Ovary (tissue), 10 donors: ENCODE measurements at places on chromosomes 13 and 19. TPM values are rescaled to one million over a fixed set of nuclear protein-coding genes. Genes with fewer than 3 reads are reported as not detected.

GRCh38 chr13:45468635-45469034 is 3.9 kb downstream of the COG3 start:
- peaks cover 15% of the 10 kb centered on the region for H3K4me1 ChIP-seq
- no peak for DNase-seq
- H3K4me3 ChIP-seq = no peak overlapping the region

Gene ZNF625
- 8.9 TPM for total RNA-seq

Gene IGSF23
- not detected for total RNA-seq

DNA sequence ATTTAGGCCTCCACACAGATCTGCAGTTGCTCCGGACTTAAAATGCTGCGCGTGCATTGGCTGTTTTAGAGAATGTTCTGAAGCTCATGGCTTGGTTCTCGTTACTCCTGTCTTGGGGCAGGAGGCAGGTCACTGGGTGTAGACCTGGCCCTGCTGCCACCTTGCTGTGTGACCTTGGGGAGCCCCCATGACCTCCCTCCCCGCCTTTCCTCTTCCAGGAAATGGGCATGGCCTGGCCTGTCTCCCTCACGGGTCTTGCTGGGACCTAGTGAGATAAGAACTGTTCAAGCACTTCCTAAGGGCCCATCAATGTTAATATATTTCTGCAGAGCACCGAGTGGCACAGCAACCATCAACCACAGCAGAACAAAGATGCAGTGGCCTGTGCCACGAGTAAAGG is 49.4 kb downstream of the KLF2 start:
- peak overlapping the region; percentile 88 for H3K27ac ChIP-seq
- no peak overlapping the region for H3K4me3 ChIP-seq
- H3K27me3 ChIP-seq = no peaks in the 10 kb centered on the region
- no peaks in the 10 kb centered on the region for H3K36me3 ChIP-seq
- DNase-seq = no peak

Gene PRODH2
- not detected for total RNA-seq

DNA sequence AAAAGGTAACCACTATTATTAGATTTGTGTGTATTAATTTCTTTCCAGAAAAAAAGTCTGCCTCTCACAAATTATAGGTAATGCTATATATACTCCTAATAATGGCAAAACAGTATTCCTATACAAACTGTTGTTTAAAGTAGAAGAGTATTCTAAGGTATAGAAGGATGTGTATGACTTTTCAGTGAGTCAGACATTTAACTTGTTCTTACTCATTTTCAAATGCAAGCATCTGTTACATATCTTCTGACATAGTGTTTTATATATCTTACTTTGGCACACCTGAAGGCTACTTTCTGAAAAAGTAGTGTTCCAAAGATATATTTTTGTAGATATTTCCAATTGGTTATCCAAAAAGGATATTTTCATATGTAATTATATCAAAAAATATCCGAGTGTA is 3.5 kb upstream of the SLITRK5 start:
- H3K4me1 ChIP-seq = peaks cover 10% of the 10 kb centered on the region
- peaks cover 6% of the 10 kb centered on the region for H3K27me3 ChIP-seq
- DNase-seq = no peak
- no peak overlapping the region for H3K4me3 ChIP-seq
- H3K36me3 ChIP-seq = no peaks in the 10 kb centered on the region

DNA sequence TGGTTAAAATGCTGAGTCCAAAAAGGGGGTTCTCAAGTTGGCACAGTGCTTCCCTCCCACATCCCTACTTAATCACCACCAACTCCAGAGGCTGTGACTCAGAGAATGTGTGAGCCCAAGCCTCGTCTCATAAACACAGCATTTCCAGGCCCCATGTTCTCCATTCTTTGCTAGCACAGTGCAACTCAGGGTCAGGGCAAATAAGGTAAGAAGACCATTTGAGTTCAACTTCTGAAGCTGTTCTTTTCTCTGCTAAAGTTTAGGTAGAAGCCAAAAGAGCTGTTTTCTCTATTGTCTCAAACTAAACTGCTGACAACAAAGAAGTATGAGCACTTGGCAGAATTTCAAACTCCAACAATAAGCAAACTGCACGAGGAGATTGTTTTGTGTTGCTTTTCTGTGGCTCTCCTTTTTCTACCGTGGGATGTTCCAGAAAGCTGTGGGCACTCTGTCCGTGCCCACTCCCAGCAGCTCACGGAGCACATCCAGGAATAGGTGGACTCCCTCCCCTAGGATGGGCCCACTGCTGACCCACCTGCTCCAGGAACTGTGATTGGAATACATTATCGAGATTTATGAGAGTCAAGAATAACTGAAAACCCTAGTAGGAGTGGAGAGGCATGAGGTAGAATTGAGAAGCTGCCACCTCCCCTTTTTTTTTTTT is 494.3 kb downstream of the COG6 start:
- peak; percentile 65 for DNase-seq
- H3K27ac ChIP-seq = no peak overlapping the region
- H3K4me3 ChIP-seq = no peak overlapping the region
- peaks cover 9% of the 10 kb centered on the region for H3K4me1 ChIP-seq
- no peaks in the 10 kb centered on the region for H3K36me3 ChIP-seq
- no peaks in the 10 kb centered on the region for H3K27me3 ChIP-seq

GRCh38 chr19:45306040-45306439 is 16.6 kb downstream of the CKM start:
- no peaks in the 10 kb centered on the region for H3K36me3 ChIP-seq
- no peaks in the 10 kb centered on the region for H3K27me3 ChIP-seq
- no peak overlapping the region for H3K27ac ChIP-seq
- no peak for DNase-seq

DNA sequence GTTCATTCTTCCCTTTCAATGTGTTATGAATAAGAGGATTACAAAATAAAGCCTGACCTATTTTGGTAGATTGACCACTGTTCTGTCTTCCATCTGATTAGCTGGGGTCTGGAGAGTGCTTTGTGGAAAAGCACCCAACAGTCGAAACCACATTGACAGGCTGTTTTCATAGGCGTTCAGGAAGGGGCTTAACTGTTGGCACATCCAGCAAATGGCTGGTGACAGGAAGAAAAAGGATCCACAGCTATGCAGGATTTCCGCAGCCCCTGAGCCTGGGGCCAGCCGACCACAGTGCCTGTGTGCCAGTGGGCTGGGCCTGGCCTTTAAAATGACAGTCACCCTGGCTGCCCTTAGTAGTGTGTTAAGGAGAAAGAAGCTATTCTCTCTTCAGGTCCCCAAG is 113.3 kb downstream of the SIPA1L3 start:
- no peaks in the 10 kb centered on the region for H3K36me3 ChIP-seq
- no peaks in the 10 kb centered on the region for H3K4me1 ChIP-seq
- H3K27ac ChIP-seq = no peak overlapping the region
- no peaks in the 10 kb centered on the region for H3K27me3 ChIP-seq

DNA sequence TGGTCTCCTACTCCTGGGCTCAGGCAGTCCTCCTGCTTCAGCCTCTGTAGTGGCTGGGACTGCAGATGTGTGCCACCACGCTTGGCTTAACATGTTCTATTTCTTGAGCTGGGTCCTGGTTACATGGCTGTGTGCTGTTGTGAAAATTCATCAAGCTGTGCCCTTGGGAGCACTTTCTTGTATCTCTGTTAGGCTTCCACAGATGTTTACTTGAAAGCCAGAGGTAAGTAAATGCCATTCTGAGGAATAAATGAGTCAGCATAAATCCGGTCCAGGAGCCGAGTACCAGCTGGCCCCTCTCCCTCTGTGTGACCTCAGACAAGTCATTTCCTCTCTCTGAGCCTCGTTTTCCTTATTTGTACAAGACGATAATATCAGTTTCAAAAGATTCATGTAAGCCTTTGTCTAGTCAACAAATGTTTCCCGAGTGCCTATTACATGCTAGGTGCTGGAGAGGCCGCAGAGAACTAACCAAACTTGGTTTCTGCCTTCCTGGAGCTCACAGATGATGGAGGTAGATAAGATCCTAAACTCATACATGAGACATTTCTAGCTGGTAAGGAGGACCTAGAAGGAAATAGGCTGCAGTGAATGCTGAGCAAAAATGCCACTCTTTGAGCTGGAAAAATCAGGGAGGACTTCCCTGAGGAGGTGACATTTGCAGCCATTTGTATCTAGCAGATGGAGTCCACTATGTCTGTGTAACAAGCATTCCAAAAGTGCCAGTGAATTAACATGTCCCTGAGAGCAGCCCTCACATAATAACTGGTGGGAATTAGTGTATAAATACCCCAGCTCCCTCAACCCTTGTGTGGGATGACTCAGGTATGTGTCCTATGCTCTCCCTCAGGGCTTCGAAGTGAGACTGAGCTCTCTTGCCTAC is 2.7 kb upstream of the RASAL3 start:
- H3K27ac ChIP-seq = no peak overlapping the region
- H3K4me3 ChIP-seq = no peak overlapping the region
- H3K27me3 ChIP-seq = no peaks in the 10 kb centered on the region
- H3K36me3 ChIP-seq = no peaks in the 10 kb centered on the region
- DNase-seq = no peak

DNA sequence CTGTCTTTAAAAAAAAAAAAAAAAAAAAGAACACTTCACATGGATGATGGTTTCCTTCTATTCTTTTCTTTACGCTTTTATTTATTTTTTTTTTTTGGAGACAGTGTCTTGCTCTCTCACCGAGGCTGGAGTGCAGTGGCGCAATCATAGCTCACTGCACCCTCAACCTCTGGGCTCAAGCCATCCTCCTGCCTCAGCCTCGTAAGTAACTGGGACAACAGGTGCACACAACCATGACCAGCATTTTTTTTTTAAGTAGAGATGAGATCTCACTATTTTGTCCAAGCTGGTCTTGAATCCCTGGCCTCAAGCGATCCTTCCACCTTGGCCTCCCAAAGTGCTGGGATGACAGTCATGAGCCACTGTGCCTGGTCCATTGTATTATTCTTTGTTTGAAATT is 24.3 kb downstream of the ANKRD27 start:
- H3K36me3 ChIP-seq = no peaks in the 10 kb centered on the region
- H3K4me3 ChIP-seq = no peak overlapping the region
- H3K27ac ChIP-seq = no peak overlapping the region
- no peak for DNase-seq

Gene SOX21
- not detected for total RNA-seq

GRCh38 chr19:3108775-3109174 is 14.6 kb downstream of the GNA11 start:
- DNase-seq = no peak
- H3K27ac ChIP-seq = no peak overlapping the region
- no peaks in the 10 kb centered on the region for H3K36me3 ChIP-seq
- H3K4me3 ChIP-seq = no peak overlapping the region

DNA sequence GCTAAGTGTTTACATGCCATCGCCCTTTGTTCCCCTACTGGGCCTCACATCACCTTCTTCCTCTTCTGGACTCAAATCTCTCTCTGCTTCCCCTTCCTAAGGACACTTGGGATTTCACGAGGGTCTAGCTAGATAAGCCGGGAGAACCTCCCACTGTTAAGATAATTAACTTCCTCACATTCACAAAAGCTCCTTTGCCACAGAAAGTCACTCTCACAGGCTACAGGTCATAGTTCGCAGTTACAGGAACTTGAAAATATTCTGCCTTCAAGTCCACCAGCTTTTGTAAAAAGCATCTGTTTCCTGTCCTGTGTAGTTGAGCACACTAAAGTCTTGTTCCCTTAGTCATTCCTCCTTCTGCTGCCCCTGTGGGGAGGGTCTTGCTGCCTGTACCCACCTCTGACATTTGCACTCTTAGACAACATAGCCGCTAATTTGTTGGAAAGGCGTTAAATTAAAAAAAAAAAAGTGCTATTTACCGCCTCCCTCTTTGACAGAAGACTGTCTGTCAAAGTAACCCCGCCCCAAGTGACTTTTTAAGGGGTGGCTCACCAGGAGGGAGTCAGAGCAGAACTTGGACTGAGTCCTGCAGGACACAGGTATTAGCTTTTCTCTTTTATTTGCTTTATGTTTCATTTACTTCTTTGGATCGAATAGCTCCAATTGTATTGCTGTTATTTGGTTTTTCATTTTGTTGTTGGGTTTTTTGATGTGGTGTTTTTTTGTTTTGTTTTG is 26.8 kb upstream of the CEACAM21 start:
- no peaks in the 10 kb centered on the region for H3K4me1 ChIP-seq

DNA sequence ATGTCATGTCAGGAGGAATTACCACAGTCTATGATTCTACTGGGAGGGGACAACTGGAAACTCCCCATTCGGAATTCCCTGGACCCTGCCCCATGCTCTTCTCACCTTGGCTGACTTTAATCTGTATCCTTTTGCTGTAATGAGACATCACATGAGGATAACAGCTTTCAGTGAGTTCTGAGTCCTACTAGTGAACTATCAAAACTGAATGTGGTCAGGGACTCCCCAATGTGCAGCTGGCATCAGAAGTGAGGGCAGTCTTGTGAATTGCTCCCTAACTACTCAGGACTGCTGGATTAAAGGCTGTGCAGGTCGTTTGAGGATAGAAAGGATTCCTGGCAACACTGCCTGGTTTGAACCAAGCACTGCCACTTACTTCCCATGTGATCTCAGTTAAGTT is 15.2 kb downstream of the SIGLEC7 start:
- H3K4me3 ChIP-seq = no peak overlapping the region
- H3K36me3 ChIP-seq = no peaks in the 10 kb centered on the region
- H3K4me1 ChIP-seq = peaks cover 2% of the 10 kb centered on the region
- H3K27me3 ChIP-seq = no peaks in the 10 kb centered on the region

GRCh38 chr19:17942582-17943273 is 9.9 kb downstream of the CCDC124 start:
- H3K36me3 ChIP-seq = no peaks in the 10 kb centered on the region
- peaks cover 10% of the 10 kb centered on the region for H3K4me1 ChIP-seq
- no peaks in the 10 kb centered on the region for H3K27me3 ChIP-seq
- H3K27ac ChIP-seq = no peak overlapping the region

DNA sequence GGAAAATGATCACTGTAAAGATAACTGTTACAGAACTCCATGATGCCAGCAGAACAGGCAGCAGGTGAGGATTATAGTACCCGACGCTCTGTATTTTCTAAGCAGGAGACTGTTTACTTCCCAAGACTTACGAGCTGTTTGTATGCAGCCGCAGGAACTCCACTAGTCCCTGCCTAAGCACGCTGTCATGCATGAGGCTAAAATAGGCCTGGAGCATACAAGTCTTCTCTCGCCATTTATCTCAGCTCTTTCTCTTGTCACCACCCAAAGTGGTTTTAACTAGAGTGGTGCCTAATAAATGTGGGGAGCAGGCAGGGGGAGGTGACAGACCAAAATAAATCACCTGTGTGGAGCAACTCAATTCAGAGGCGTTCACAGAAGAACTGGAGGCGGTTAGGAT is 175.8 kb downstream of the TDRD3 start:
- H3K36me3 ChIP-seq = no peaks in the 10 kb centered on the region
- H3K4me1 ChIP-seq = no peaks in the 10 kb centered on the region
- no peak for DNase-seq
- no peak overlapping the region for H3K4me3 ChIP-seq
- no peaks in the 10 kb centered on the region for H3K27me3 ChIP-seq

Gene THSD8
- 0.71 TPM for total RNA-seq

Gene PSG3
- not detected for total RNA-seq

Gene DNAAF3
- not detected for total RNA-seq

Gene COL5A3
- total RNA-seq = 2.8 TPM

Gene ARRDC5
- 1.2 TPM for total RNA-seq

DNA sequence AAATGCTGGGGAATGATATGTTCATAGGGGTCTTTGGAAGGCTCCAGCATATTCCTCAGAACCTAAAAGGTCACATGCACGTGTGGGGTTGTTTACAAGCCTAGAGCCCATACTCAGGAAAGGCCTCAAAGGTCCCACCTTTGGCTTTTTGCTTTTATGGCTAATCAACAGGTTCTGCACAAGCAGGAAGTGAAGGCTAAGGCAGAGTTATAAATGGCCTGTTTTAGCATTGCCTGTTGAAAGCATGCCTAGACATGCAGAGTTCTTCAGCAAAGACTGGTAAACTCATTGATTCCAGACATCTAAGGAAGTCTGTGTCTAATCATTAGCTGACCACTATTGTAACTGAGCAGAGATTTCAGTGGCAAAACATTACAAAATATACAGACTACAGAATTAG is 198.3 kb downstream of the KCNRG start:
- no peak overlapping the region for H3K27ac ChIP-seq
- no peaks in the 10 kb centered on the region for H3K36me3 ChIP-seq
- no peaks in the 10 kb centered on the region for H3K27me3 ChIP-seq
- DNase-seq = no peak
- no peaks in the 10 kb centered on the region for H3K4me1 ChIP-seq
